ENCODE measurements at places on chromosomes 7 and 10.

DNA sequence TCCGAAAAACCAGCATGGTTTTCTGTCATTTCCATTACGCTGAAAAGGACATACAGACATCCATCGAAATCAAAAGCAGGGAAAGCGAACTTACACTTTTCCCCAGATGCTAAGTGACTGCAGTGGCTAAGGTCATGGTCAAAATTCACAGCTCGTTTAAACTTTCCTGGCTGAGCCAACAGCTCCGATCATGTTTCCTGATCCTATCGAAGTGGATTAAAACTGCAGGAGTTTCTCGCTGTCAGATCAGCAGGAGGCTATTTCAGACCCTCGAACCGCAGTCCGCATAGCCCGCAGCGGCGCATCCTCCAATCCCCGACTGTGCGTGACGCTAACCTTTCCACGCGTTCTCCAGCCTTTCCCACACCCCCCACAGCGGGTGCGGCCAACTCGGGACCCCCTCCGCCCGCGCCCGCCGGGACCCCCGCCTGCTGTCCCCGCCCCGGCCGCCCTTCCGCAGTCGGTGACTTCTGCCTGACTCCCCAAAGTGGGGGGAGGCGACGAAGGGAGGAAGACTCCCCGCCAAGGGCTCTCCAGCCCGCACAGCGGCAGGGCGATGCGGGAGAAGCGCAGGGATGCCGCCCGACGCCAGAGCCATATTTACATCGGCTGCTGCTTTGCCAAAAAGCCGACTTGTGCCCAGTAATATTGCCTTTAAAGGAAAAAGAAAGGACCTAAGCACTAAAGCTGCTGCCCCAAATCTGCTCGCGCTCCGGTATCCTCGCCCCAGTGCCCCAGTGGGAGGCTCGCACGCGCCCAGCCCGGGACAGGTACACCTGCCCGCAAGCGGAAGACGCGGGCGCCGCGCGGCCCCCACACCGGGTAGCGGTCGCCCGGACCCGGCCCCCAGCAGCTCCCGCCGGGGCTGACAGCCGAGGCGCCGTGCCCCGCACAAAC, 1.2 kb downstream of the PIP4K2A start:
- no peak for DNase-seq

DNA sequence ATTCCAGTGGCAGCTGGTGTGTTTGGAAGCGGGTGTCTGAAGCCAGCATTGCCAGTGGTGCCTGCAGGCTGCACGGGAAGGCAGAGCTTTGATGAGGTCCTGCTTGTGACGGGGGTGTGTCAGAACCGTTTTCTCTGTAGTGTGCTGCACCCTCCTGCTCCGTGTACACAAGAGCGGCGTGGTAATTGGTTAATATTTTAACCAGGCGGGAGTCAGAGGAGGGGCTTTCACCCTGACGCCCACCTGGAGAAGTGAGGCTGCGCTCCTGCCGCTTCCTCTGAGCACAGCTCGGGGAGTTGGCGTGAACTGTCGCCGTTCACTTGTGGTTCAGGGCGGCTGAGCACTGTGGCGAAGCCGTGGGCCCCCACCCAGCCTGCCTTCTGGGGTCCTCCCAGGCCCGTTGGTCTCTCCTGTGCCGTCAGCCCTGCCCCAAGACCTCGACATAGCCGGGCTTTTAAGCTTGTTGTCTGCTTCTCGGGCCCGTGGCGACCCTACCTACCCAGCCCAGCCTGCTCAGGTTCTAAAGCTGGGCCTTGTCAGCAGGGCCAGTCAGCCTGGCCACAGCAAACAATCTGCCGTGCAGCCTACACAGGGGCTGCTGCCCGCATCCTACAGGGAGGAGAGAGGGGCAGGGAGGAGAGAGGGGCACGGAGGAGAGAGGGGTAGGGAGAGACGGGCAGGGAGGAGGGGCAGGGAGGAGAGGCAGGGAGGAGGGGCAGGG, 11.6 kb downstream of the NKX6-2 start:
- no peak for DNase-seq

DNA sequence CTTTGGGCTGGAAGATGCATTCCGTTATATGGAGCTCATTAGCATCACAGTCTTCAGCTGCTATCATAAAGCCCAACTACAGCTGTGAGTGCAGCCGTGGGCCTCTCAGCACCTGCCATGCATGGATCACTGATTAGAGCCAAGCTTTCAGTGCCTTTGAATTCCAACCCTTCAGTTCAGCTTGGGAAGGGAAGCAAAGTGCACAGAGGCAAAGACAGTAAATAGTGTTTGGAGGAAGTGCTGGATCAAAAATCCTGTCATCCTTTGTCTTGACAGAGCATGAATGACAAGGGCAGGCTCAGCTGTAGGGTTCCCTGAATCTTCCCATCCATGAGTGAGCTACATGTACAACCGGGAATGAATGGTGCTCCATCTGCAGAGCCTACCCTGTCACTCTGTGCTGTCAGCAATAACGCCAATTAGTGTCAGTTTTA, 153.7 kb downstream of the DNAJB9 start:
- DNase-seq: no peak

DNA sequence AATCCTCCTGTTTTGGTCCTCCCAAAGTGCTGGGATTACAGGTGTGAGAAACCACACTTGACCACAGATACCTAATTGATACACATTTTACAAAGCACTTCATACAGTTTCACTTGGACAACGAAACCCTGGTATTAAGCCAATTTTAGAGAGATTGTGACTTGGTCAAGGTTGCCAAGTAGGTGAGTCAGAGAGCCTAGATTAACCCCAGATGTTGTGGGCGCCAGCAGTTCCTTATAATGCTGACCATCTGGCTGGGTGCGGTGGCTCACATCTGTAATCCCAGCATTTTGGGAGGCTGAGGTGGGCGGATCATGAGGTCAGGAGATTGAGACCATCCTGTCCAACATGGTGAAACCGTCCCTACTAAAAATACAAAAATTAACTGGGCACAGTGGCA, 4.9 kb upstream of the PHKG1 start:
- DNase-seq: no peak

DNA sequence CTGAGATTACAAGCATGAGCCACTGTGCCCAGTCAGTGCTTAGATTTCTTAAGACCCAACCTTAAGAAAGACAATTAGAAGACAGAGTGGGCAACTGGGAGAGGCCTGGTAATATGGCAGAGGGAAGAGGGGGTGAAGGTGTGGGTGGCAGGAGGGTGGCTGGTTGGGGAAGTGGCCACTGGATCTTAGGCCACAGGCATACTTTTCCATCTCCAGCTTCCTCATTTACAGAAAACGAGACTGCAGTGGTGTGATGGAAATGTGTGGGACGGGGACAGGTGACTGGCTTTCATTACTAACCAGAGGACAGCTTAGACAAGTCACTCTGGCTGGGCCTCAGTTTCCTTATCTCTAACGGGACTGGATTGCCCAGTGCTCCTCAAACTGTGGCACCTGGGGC, 1.0 kb upstream of the FFAR4 start:
- DNase-seq: no peak

DNA sequence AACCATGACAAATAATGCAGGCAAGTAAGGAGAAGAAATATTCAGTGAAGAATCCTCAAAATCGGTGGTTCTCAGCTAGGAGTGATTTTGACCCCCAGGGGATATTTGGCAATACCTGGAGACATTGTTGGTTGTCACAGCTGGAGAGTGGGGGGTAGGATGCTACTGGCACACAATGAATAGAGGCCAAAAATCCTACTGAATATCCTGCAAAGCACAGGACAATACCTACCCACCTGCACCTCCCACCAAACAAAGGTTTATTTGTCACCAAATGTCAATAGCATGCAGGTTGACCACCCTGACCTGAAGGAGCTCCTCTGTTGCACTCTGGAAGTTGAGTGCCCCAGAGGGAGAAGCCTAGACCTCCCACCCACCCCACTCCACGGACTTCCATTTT, 1028.6 kb downstream of the CNTNAP2 start:
- DNase-seq: no peak

DNA sequence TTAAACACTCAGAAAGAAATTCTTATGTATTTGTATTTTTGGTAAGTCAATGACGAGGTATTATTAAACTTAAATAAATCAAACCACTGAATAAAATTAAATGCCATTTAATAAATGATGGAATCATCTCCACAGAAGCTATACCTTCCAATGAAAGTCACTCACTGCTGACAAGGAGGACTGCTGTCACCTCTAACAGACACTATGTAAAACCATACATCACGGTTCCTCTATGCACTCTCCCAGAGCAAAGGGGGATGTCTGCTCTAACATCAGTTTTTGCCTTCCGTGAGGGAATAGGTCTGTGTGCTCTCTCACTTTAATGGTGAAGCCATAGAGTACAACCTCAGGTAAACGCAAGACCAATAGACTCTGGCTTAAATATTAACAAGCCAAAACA, 99.7 kb upstream of the DDC start:
- no peak for DNase-seq

DNA sequence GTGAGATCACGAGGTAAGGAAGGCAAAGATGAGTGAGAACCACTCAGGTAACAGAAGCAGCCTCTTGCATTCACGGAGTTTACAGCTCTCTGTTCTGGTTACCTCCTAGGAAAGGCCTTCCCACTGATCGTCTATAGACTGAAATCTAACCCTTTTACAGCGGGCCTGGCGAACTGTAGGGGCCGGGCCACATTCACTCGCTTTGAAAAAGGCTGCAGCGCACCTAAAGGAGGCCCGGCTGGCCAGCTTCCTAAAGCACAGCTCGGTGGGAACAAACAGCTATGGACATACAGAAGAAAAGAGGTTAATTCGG, 565 bp downstream of the ATP5MK start:
- no peak for DNase-seq

DNA sequence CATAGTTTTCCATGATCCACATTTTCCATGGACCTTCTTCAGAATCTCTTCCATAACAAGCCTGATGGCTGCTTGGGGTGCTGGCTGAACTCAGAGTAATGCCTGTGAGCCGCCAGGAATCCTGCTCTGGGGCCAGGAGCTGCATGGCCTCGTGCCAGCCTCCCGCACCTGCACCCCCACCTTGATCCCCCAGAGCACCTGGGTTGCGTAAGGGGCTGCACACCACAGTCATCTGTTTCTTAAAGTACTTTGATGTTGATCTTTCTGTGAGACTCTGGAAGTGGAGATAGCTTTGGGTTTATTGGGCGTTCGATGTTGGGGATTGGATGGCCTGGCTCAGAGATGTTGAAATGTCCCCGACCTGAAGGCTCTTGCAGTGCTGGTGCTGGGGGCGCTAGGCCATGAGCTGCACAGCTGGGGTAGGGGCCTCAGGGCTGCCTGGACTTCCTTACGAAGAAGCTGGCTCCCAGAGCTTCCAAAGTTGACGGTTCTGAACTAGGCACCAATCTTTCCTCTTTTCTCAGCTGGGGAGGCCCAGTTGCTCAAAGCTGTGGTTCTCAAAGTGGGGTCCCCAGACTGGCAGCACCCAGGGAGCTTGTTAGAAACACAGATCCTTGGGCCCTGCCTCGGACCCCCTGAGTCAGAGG, 534.0 kb downstream of the DNAJB6 start:
- DNase-seq: no peak

DNA sequence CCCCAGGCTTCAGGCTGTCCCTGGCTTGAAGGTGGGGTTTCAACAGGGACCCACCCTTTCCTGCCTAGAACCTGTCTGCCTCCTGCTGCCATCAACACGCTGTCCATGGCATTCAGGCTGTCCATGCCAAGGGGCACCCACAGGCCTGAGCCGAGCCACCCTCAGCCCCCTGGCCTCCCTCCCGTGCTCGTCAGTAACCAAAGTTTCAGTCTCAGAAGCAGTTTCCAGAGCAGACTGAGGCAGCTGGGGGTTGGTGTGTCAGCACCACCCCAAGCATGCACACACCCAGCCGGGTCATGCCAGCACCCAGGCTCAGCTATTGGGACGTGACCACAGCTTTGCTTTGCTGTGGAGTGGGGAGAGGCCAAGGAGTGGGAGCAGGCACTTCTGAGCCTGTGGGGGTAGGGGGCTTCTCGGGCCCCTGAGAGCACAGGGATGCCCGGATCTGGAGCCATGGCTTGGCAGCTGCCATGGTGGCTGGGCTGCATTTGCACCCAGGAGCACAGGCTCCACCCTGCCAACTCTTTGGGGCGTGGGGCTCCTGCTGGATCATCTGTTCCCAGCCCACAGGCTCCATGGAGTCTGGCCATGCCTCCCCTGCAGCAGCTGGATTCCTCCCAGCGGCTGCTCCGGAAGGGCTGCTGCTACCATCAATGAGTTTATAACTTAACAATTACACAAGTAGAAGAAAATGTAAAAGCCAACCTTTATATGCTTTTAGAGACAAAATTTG, 314.5 kb upstream of the SEMA3C start:
- DNase-seq: no peak

DNA sequence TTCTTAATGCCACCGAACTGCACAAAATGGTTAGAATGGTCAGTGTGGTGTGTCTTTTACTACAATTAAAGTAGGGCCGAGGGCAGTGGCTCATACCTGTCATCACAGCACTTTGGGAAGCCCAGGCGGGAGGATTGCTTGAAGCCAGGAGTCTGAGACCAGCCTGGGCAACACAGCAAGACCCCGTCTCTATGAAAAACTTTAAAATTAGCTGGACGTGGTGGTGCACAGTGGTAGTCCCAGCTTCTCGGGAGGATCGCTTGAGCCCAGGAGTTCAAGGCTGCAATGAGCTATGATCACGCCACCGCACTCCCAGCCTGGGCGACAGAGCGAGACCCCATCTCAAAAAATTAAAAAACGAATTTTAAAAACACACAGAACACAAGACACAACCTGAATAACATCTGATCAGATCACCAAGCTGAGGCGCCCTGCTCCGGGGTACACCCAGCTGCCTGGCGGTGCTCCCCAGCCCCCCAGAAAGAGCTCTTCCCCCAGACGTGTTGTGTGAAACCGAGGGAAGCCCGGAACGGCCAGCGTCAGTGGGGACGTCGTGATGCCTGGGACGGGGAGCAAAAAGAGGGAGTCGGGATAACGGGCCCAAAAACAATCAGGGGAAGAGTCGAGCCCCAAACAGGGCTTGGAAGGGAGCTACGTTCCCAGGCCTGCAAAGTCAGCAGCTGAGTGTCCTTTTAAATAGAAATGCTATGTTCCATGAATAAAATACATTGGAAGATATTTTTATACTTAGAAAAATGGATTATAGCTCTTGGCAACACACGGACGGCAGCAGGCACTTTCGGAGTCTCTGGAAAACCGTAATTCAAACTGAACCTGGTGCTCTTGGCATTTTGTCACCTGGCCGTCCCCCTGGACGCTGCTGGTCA, 80.7 kb upstream of the PDGFA start:
- no peak for DNase-seq

DNA sequence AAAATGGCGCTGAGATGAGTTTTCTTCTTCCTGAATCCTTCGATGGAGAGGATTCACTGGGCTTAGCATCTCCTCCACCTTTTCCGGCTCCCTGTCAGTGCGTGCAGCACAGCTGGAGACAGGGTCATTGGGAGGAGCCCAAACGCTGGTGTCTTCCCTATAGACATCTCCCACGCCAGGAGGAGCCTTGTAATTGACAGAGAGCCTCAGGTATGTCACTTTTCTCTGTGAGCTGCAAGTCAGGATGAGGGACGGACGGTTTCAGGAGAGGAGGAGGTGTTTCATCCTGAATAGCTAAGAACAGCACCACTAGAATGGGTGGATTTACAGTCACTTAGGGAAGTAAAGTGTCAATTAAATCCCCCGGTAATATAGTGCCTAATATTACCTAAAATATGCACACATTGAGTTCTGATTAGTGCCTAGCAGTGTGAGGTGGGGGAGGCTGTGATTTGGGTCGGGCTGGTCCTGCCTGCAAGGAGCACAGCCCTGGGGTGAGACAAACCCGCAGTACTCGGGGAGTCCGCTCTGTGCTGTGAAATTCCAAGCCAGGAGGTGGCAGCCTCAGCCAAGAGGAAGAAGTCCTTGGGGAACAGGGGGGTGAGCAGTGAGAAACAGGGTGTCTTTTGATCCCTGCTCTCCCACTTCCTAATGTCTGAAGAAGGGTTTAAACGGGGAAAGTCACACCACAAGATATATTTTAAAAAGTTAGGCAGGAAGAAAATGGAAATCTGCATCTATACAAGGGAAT, 28.2 kb downstream of the IL15RA start:
- no peak for DNase-seq
